ENCODE measurements at places on chromosomes 5 and 9. TPM values are rescaled to one million over a fixed set of nuclear protein-coding genes. Genes with fewer than 3 reads are reported as not detected.
A peak's percentile ranks its signal among the peaks of the same experiment; 100 is the strongest.

Gene ANKRD33B
- 0.70 TPM for polyA plus RNA-seq

DNA sequence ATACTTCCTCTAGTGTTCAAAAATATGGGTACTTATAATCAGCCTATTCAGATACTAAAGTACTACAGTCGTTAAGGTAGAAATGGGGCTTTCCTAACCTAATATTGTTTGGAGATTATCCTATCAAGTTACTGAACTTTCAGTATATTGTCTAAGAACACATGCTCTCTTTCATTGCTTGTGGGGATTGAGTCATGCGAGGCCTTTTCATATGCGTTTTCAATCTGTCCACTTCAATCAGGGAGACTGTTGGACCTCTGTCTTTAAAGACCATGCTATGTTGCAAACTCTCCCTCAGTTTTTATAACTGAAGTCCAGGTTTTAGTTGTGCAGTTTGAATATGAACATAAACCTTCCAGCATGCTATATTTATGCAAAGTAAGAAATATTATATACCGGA, 15.0 kb downstream of the PRR16 start:
- DNase-seq, result no peak

DNA sequence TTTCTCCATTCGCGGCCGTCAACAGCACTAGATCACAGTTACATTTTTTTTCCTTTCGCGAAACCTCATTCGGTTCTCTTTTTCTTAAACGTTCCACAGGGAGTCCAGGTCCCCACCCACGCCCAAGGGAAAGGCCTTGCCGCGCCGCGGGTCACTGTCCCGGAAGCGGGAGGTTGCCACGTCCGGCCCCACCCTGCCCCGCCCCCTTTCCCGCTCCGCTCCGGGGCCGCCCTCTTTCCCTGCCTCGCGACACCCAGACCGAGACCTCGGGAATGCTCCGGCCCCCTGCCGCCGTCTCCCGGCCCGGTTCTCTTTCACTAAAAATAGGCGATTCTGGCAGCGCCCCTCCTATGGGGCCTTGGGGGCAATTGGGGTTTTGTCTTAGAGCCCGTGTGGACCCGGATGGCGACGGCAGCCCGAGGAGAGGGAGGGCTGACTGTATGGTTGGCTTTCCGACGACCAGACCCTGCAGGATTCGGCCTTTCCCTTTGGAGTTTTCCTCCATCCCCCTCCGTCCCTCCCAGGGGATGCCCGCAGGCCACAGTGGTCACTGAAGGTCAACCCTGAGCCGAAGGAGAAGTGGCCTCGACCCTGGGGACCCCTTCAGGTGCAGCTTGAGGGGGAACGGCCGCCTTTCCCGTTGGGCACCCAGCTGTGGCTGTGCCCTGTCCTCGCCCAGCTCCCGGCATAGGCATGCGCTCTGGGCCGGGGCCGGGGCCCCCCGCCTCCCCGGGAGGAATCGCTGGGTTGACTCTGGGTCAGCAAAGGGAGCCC, 2.8 kb upstream of the RACK1 start:
- peak; percentile 85 for DNase-seq

DNA sequence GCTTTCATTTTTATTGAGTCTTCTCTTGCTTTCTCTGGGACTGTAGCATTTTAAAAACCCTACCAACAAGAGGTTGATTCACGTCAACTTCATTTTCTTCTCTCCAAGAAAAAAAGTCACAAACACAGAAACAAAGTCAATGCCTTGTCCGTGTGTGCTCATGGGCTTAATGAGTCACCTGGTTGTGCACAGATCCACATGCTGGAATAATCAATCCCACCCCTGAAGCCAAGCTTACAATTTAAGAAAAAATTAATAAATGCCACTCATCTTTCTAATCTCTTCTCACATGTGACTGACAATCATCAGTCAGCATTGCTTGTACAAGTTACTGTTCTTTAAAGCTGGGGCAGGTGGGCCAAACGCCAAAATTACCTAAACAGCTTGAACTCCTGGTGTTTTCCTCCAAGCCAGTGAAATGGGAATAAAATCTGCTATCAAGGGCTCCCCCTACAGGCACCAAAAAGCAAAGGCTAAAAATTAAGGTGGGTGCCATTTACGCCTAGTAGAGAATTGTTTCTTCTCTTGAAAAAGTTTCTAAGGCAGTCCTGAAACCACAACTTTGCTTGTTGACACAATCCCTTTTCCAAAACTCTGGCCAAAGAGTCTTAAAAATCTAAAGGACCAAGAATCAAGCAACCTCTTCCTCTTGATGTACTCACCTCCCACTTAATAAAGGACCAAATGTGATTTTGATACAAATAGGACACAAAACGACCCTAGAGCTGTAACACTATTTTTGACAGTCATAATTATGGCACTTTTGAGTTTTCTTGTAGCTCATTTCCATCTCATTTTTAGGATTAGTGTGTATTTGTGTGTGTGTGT, 21.3 kb downstream of the TRMO start:
- peak; percentile 35 for DNase-seq

DNA sequence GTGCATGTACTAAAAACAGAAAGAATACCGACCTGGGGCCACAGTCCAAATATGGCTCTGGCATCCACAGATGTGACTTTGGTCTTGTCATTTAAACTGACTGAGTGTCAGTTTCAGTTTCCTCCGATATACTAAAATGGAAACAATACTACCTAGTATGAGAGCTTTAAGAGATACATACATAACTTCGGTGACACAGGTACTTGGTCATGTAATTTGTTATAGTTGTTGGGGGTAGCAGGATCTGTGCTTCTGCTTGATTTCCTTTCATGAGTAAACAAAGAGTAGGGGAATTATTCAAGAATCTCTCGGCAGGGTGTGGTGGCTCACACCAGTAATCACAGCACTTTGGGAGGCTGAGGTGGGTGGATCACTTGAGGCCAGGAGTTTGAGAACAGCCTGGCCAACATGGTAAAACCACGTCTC, 32.1 kb downstream of the MTMR12 start:
- DNase-seq, result no peak

DNA sequence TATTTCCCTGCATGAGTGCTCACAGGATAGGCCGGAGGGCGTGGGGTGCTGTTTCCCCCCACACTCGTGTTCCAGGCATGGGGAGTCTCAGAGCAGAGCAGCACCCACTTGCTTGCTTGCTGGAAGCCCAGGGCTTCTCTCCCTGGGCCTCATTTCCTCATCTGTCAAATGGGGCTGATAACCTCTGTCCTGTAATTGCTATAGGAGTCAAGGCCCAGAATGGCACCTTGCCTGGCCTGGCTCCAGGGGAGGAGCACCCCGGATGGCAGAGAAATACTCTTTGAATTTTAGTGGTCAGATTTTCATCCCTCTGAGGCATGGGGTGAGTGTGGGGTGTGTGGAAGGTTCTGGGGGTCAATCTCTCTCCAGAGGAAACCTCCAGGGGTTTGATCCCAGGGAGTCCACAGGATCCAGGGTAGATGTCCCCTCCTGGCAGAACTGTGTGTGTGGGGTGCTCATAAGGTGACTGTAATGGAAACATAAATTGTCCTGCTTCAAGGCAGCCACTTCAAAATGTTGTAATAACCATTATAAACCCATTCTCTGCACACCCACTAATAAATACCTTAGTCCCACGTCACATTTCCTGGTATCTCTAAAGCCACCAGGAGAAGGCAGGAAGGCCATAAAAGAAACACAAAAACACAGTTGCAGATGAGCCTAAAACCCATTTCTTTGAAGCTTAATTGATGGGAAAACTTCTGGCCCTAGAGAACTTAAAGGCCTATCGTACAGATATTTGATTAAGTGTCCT, 272.2 kb downstream of the FSTL4 start:
- DNase-seq, result no peak

- no peak for DNase-seq
Observed at GRCh38 chr9:27655441-27655840, 82.2 kb upstream of the C9orf72 start.

Gene PCDHB16
- polyA plus RNA-seq, result 4.0 TPM

Gene SLC34A3
- polyA plus RNA-seq, result 2.5 TPM

DNA sequence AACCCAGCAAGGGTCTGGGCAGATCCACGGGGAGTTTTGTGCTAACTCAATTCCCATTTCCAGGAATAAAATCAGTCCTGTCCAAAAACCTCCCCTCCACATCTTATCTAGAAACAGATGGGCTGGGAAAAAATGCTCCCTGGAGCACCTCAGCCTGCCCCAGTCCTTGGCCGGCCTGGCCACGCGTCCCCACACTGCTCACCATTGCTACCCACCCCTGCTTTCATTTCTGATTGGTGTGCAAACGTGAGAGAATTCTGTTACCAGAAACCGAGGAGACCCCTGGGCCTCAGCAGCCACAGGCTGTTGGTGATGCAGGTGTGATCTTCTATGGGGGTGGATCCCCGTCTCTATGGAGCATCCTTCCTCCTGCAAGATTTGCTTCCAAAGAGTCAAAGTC, 38.0 kb upstream of the OLFM1 start:
- DNase-seq, result no peak

Gene CERCAM
- 44.2 TPM for polyA plus RNA-seq

Gene SPATA31D4
- polyA plus RNA-seq, result not detected

DNA sequence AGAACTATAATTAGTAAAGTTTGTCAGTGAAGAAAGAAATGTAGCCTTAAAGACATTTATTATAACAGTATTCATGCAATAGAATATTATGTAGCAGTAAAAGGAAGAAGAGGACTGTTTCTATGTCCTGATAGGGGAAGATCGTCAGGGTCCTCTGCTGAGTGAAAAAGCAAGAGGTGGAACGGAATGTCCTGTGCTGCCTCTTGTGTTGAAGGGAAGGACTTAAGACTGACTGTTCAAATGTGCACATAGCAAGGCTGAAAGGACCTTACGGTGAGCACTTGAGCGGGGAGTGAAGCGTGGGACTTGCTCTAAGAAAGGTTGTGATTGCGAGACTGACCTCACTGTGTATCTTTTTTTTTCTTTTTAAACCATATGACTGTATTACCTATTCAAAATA, 63.2 kb downstream of the SNX24 start:
- DNase-seq, result no peak

Gene ANKRD34B
- 0.03 TPM for polyA plus RNA-seq

GRCh38 chr5:111075520-111075919, 4.0 kb downstream of the TSLP start:
- no peak for DNase-seq

Gene S100Z
- polyA plus RNA-seq, result 0.57 TPM
